ENCODE measurements at places on chromosomes 12 and 14. TPM values are rescaled to one million over a fixed set of nuclear protein-coding genes. Genes with fewer than 3 reads are reported as not detected.

SLC25A21 gene
- 2.9 TPM for total RNA-seq

DTX3 gene
- 23.1 TPM for total RNA-seq

NELL2 gene
- 0.55 TPM for total RNA-seq

GLIPR1L1 gene
- not detected for total RNA-seq

KRT72 gene
- not detected for total RNA-seq

POTEM gene
- not detected for total RNA-seq

CELA1 gene
- total RNA-seq = not detected

CLEC9A gene
- total RNA-seq = not detected

TRHDE gene
- 87.2 TPM for total RNA-seq

SCFD1 gene
- total RNA-seq = 141 TPM

IGF1 gene
- total RNA-seq = 0.25 TPM

AACS gene
- total RNA-seq = 67.6 TPM

FOXG1 gene
- total RNA-seq = under 0.01 TPM

Measured in uterine smooth muscle cell (primary cell).